ENCODE measurements at places on chromosomes 3 and 15.

DNA sequence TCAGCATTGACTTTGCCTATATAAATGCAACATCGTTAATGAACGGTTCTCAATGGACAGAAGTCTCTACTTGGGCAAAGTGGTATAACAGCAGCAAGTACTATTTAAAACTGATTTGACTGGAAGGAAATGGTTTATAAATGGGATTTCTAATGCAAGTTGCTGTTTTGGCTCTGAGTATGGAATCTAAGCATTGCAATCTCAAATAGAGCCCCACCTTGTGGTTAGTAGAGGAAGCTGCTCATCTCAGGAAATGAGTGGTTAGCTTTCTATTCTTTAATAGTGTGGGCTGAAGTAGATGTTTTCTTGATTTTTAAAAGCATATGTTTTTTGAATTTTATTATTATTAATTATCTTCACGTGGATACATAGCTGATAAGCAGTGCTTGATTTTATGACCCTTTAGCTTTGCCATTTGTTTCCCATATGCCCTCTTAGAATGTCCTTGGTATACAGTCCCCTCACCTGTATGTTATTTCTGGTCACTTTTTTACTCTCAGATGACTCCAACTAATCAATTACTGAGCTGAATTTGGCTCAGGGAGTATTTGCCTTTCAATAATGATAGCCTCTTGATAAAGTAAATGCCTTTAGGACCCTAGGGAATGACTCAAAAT is 67.1 kb downstream of the OXSM start:
- no peak for DNase-seq

DNA sequence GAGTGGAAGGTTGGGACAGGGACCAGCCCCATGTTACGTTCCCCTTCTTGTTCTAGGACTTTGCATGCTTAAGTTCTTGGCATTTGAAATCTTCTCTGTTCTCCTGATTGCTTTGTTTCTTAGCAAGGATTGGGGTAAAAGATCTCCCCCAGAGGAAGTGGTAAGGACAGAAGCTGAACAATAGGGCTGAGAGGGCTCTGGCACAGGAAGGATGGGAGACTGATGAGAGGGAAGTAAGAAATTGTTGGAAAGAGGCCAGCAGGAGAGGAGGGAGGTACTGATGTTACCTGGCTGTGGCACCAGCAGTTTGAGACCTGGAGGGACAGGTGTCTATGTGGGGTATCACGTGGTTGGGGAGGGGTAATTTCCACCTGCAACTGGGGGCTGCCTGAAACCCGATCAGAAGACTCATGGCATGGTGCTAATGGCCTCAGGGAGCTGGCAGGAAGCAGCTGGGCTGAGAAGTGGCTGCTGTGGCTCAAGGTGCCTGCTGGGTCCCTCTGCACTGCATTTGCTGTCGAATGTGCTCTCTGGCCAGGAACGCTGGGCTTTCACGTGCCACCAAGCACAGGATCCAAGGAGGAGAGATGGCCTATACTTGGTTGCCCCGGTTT is 108.4 kb downstream of the LSM3 start:
- no peak for DNase-seq

DNA sequence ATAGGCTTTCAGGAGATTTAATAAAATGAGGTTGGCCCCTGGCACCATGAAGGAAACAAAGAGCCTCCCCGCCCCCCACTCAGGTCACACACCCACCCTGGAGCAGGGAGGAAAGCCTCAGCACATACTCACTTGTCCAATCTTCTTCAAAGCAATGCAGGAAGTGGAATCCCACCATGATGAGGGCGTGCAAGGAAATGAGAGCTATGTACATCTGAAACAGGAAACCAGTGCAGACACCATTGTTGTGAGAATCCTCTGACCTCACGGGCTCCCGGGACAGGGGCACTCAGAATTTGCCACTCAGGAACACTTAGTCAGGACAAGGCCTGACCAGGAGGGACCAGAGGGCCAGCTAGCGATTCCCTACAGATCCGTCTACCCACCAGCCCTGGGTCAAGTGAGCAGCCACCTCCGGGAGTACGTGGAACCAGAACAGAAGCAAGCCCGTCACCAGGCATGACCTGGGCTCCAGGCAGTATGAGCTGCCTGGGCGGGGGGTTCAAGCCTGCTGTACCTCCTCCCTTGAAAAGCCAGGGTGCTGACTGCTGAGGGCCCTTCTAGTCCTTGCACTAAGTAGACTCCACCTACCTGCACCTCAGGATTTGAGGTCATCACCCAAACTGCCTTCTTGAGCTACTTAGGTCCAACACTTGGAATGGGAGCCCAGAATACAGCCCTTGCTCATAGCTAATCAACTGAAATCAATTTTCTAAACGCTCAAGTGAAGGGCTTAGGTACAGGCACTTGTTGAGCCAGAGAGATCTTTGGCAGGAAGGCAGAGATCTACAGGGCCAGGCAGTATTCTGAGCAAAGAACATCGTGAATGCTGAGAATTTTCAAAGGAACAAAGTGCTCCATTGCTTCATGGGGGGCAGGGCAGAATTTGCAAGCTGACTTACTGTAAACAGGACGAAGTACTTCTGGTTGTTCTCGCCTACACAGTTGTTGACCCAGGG is 42.7 kb downstream of the ZDHHC3 start:
- DNase-seq = no peak

DNA sequence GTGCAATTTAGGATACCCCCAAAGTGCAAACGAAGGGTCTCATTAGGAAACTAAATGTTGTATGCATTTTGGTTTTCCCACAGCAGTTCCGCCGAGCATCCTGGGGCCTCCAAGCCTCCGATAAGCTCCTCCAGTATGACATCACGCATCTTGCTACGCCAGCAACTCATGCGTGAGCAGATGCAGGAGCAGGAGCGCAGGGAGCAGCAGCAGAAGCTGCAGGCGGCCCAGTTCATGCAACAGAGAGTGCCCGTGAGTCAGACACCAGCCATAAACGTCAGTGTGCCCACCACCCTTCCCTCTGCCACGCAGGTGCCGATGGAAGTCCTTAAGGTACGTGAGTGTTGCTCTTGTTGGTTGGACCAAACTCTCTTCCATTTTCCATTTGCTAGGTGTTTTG is 120.5 kb upstream of the SAMMSON start:
- DNase-seq = no peak

DNA sequence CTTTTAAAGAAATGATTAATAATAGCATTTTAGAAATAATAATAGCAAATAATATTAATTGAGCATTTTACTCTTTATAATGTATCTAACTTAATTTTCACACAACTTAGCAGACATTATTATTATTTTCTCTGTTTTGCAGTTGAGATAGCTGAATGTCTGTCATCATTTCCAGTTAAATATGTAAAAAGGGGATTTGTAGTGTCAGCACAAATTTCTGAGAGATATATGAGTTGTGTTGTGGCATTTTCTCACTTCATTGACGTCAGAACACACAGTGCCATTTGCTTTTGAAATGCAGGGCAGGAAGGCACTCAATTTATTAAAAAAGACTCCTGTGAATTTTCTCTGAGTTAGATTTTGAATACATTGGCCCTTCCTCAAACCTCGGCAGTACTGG is 111.0 kb downstream of the GRM7 start:
- no peak for DNase-seq

DNA sequence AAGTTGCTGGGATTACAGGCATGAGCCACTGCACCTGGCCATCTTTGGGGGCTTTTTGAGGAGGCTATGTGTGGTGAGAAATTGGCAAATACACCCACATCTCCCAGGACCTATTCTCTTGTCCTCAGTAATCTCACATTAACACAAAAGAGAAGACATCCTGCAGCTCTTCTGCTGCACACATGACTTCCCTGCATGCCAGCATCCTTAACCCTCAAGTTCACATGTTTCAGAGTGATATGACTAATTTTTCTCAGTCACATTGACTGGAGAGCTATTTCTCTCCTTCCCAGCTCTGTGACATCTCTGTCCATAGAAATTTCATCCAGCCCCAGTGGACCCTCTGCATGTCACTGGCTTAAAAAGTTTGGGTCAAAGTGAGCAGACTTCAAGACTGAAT is 1.9 kb upstream of the SKIC8 start:
- no peak for DNase-seq

Data from head of caudate nucleus (tissue), 42 donors.